Upper lobe of left lung (tissue), 6 donors: ENCODE measurements at places on chromosomes 1 and 21. TPM values are rescaled to one million over a fixed set of nuclear protein-coding genes. Genes with fewer than 3 reads are reported as not detected.

The AMY1A gene
- 3.3 TPM for total RNA-seq

The OR2T35 gene
- total RNA-seq: not detected

GRCh38 chr1:33547576-33547975 lies 75.1 kb downstream of the ZSCAN20 start:
- H3K36me3 ChIP-seq: no peaks in the 10 kb centered on the region
- no peak overlapping the region for H3K4me3 ChIP-seq

The PRRX1 gene
- total RNA-seq: 36.0 TPM

DNA sequence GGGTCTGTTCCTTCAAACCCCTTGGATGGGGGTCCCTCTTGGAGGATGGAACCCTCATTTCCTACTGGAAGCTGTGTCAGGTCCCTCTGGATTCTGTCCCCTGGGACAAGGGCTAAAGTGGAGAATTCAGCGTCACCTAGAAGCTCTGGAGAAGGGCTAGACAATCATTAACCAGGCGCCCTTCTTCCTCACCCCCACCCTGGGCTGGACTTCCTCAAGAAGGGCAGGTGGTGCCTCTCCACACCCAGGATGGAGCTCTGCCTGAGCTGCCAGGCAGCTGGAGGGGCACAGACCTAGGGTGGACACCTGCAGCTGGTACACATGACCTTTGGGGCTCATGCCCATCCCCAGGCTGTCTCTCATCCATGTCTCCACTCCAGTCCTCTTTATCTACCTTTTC lies 3.6 kb downstream of the CELF3 start:
- H3K27ac ChIP-seq: no peak overlapping the region
- H3K27me3 ChIP-seq: peaks cover 13% of the 10 kb centered on the region
- no peaks in the 10 kb centered on the region for H3K36me3 ChIP-seq

GRCh38 chr1:53048960-53049573 lies 12.9 kb upstream of the PODN start:
- H3K4me1 ChIP-seq: peaks cover 7% of the 10 kb centered on the region
- DNase-seq: no peak
- H3K27me3 ChIP-seq: no peaks in the 10 kb centered on the region
- no peak overlapping the region for H3K4me3 ChIP-seq

The OXCT2 gene
- 0.76 TPM for total RNA-seq

DNA sequence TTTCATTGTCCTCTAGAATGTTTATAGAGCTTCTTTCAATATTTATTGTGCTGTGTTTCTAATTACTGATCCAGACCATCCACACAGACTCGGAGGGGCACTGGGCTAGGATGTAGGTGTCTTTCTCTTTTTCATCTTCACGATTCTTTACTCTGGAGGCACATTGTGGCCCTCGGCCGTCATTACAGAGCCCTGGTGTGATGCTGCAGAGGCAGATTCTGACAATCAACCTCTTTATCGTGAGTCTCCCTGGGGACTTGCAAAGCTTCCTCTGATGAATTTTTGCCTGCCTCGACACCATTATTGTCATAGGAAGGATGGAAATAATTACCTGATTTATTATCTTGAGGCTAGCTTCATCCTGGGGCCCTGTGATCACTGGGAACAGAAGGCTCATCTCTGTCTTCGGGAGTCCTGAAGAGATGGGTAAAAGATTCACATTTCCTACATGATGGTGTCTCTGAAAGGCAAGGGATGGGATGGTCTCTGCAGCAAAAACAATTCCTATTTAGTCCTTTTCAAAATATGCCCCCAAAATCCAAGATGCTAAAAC lies 89.4 kb downstream of the SEC16B start:
- no peak overlapping the region for H3K27ac ChIP-seq
- DNase-seq: no peak
- no peak overlapping the region for H3K4me3 ChIP-seq
- no peaks in the 10 kb centered on the region for H3K27me3 ChIP-seq

The FAM43B gene
- 1.2 TPM for total RNA-seq

DNA sequence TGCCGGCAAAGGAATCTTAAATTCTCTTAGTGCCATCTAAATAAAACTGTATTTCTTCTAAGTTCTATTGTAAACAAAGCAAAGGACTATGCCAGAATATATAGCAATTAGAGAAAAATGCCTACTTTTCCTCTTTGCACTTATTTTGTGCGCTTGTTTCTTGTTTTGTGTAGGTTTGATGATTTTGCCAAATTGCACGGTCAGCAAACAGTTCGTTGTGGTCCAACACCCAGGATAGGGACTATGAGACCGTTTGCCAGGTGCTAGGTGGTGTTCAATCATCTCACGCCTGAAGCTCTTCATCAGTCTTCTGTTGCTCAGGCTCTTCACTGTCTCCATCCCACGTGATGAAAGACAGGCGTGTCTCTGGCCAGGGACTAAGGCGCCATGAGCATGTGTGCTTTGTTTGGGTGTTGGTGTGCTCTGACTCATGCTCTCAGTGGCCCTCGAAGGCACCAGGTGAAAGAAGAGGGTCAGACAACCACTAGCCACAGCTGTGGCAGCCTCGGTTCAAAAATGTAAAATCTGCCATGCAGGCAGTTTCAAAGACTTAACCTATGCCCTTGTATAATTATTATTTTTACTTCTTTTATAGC lies 36.9 kb upstream of the KCNE1 start:
- peaks cover 31% of the 10 kb centered on the region for H3K4me1 ChIP-seq
- H3K27me3 ChIP-seq: no peaks in the 10 kb centered on the region
- no peak overlapping the region for H3K27ac ChIP-seq

The CHRM3 gene
- 3.1 TPM for total RNA-seq

- H3K4me1 ChIP-seq: peaks cover 4% of the 10 kb centered on the region
- H3K27me3 ChIP-seq: no peaks in the 10 kb centered on the region
- H3K4me3 ChIP-seq: no peak overlapping the region
- no peaks in the 10 kb centered on the region for H3K36me3 ChIP-seq
- H3K27ac ChIP-seq: no peak overlapping the region
Observed at GRCh38 chr1:200970771-200971427, 52.6 kb downstream of the KIF21B start.

The RHCE gene
- total RNA-seq: 0.34 TPM

- DNase-seq: no peak
- H3K36me3 ChIP-seq: no peaks in the 10 kb centered on the region
- no peaks in the 10 kb centered on the region for H3K27me3 ChIP-seq
- no peak overlapping the region for H3K27ac ChIP-seq
- no peak overlapping the region for H3K4me3 ChIP-seq
Observed at GRCh38 chr21:31201144-31201543, 142.9 kb downstream of the TIAM1 start.

DNA sequence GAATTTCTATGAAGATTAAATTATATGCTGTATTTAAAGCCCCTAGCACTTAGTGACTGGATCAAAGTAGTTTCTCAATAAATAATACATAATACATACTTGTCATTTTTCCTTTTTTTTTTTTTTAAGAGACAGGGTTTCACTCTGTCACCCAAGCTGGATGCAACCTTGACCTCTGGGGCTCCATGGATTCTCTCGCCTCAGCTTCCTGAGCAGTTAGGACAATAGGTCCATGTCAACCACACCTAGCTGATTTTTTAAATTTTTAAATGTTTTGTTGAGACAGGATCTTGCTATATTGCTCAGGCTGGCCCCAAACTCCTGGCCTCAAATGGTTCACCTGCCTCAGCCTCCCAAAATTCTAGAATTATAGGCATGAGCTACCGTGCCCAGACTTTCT lies 5.9 kb downstream of the ACADM start:
- no peaks in the 10 kb centered on the region for H3K27me3 ChIP-seq
- H3K36me3 ChIP-seq: peaks cover 27% of the 10 kb centered on the region
- no peak overlapping the region for H3K27ac ChIP-seq
- H3K4me1 ChIP-seq: peaks cover 9% of the 10 kb centered on the region
- DNase-seq: no peak
- H3K4me3 ChIP-seq: no peak overlapping the region

DNA sequence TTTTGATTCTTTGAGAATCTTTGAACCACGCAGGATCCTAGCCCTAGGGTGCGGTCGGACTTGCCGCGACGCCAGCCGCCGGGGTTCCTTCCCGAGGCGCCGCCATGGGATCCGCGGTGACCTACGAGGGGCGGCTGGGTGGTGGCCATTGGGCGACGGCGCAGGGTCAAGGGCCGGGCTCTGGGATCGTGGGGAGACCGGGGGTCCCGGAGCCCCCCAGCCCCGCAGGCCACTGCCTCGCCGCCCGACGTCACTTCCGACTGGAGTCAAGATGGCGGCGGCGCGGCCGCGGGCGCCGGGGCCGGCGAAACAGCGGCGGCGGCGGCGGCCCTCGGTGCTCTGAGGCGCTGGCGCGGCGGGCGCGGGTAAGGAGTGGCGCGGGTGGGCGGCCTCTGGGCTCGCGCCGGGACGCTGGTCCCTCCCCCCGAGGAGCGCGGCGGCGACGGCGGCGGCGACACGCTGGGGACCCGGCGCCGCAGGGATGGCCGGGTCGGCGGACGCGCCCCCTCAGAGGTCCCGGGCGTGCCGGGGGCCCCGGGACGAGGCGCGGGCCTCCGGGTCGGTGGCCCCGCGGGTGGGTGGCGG lies at the start of gene PRDM2:
TSS of gene PRDM2 (plus strand) at position 253 of the 585 bp plus-strand sequence. CDS start 15,418 bp downstream, outside the sequence.
- peaks cover 5% of the 10 kb centered on the region for H3K4me1 ChIP-seq
- H3K27ac ChIP-seq: peak within 1 kb of the TSS; percentile 92

The NVL gene
- total RNA-seq: 56.6 TPM

DNA sequence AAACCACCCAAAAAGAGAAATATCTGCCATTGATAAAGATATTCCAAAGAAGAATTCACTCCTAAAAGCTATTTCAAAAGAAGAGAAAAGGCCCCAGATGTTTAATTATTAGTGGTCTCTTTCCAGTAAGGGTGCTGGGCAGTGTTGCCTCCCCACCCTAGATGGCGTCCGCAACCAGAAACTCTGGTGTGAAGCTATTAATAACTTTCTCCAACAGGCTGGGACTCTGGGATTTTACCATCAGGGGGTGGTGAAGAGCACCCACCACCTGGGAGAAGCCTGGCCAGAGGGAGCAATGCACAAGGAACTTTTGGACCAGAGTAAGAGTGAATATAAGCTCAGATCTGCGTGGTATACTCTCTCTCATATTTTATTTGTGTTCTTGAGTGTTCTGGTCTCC lies 115.4 kb upstream of the TIAM1 start:
- no peak overlapping the region for H3K4me3 ChIP-seq
- no peaks in the 10 kb centered on the region for H3K27me3 ChIP-seq
- no peak overlapping the region for H3K27ac ChIP-seq
- H3K36me3 ChIP-seq: no peaks in the 10 kb centered on the region

The KRTAP15-1 gene
- total RNA-seq: not detected
